ENCODE measurements at places on chromosomes 3 and 15. TPM values are rescaled to one million over a fixed set of nuclear protein-coding genes. Genes with fewer than 3 reads are reported as not detected.

LEKR1 gene
- total RNA-seq, result 0.59 TPM

PRSS50 gene
- total RNA-seq, result not detected

UNC13C gene
- total RNA-seq, result not detected

TEX55 gene
- total RNA-seq, result not detected

BTBD1 gene
- 125 TPM for total RNA-seq

COL8A1 gene
- total RNA-seq, result 197 TPM

HYAL1 gene
- total RNA-seq, result 0.42 TPM

TMOD3 gene
- total RNA-seq, result 48.0 TPM

ANKRD63 gene
- not detected for total RNA-seq

THBS1 gene
- total RNA-seq, result 671 TPM

MITF gene
- total RNA-seq, result 3.6 TPM

SH3GL3 gene
- 2.1 TPM for total RNA-seq

MED12L gene
- 0.89 TPM for total RNA-seq

CCDC39 gene
- not detected for total RNA-seq

THRB gene
- not detected for total RNA-seq

HRG gene
- total RNA-seq, result not detected

GRAMD2A gene
- 0.30 TPM for total RNA-seq

ACTRT3 gene
- total RNA-seq, result 3.4 TPM

CCDC54 gene
- not detected for total RNA-seq

GOLGA8S gene
- total RNA-seq, result not detected

GTF2A2 gene
- total RNA-seq, result 22.8 TPM

TMEM207 gene
- not detected for total RNA-seq

NPAP1 gene
- total RNA-seq, result not detected

VIPR1 gene
- total RNA-seq, result not detected

GRIP2 gene
- total RNA-seq, result 0.09 TPM

MFAP1 gene
- total RNA-seq, result 31.5 TPM

CIB2 gene
- 2.4 TPM for total RNA-seq

IL17RD gene
- total RNA-seq, result 3.0 TPM

PTH1R gene
- not detected for total RNA-seq

GUCA1C gene
- not detected for total RNA-seq

AMIGO3 gene
- not detected for total RNA-seq

UROC1 gene
- total RNA-seq, result not detected

LIPC gene
- total RNA-seq, result not detected

ASB14 gene
- total RNA-seq, result 0.05 TPM

GPR171 gene
- not detected for total RNA-seq

C2CD4A gene
- total RNA-seq, result not detected

GREM1 gene
- 41.6 TPM for total RNA-seq

NTRK3 gene
- total RNA-seq, result 1.2 TPM

AGBL1 gene
- total RNA-seq, result not detected

SLC2A2 gene
- total RNA-seq, result not detected

MESP1 gene
- under 0.01 TPM for total RNA-seq

GATA2 gene
- 1.5 TPM for total RNA-seq

ENTPD3 gene
- 0.14 TPM for total RNA-seq

IL5RA gene
- total RNA-seq, result not detected

GCNT3 gene
- 0.09 TPM for total RNA-seq

ROBO2 gene
- total RNA-seq, result 2.8 TPM

ITPKA gene
- total RNA-seq, result 0.59 TPM
